Spleen (tissue), 13 donors: ENCODE measurements at places on chromosomes 7 and 10. TPM values are rescaled to one million over a fixed set of nuclear protein-coding genes. Genes with fewer than 3 reads are reported as not detected.
A peak's percentile ranks its signal among the peaks of the same experiment; 100 is the strongest.

Gene ACSM6
- polyA plus RNA-seq: not detected

Gene IKZF1
- polyA plus RNA-seq: 39.2 TPM

Gene HABP2
- not detected for polyA plus RNA-seq

Gene CTAGE8
- polyA plus RNA-seq: 0.46 TPM

Gene RELN
- 0.61 TPM for polyA plus RNA-seq

Gene PTPN12
- 36.6 TPM for polyA plus RNA-seq

DNA sequence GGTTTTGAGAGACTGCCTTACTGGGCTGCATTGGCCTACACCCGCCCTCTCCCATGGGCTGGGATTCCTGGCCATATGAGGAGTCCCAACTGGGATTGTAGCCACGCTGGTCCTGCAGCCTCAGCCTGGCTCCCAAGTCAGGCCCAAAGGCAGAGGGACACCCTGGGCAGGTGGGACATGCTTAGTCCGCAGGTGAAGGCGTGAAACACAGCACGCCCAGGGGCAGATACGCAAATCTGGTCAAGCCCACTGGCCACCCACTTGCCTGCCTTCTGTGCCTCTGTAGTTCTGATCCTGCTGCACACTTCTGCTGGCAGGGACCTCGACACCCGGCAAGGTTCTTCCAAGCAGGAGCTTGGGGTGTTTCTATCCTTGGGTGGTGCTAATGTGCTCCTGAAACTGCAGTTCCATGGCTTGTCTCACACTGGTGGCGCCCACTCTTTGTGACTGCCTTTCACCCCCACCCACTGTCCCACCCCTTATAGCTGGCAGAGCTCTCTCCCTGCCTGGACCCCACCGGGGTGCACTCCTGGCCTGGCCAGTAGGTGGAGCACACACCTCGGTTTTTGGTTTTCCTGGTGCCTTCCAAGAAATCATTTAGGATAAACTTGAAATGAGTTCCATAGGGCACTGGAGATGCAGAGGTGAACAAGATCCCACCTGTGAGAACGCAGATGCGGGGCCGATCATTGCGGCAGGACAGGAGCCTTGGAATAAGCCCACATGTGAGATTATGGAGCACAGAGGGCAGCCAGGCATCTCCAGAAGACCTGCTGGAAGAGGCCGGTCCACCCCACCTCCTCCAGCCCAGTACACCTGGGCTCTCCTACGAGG lies 47.9 kb downstream of the MKI67 start:
- no peaks in the 10 kb centered on the region for H3K4me1 ChIP-seq
- H3K27ac ChIP-seq: no peak overlapping the region
- no peak overlapping the region for H3K4me3 ChIP-seq
- H3K36me3 ChIP-seq: peaks cover 12% of the 10 kb centered on the region

GRCh38 chr7:91910171-91910570 lies 29.7 kb upstream of the MTERF1 start:
- peaks cover 10% of the 10 kb centered on the region for H3K4me1 ChIP-seq
- no peaks in the 10 kb centered on the region for H3K27me3 ChIP-seq
- H3K36me3 ChIP-seq: no peaks in the 10 kb centered on the region
- no peak for DNase-seq

DNA sequence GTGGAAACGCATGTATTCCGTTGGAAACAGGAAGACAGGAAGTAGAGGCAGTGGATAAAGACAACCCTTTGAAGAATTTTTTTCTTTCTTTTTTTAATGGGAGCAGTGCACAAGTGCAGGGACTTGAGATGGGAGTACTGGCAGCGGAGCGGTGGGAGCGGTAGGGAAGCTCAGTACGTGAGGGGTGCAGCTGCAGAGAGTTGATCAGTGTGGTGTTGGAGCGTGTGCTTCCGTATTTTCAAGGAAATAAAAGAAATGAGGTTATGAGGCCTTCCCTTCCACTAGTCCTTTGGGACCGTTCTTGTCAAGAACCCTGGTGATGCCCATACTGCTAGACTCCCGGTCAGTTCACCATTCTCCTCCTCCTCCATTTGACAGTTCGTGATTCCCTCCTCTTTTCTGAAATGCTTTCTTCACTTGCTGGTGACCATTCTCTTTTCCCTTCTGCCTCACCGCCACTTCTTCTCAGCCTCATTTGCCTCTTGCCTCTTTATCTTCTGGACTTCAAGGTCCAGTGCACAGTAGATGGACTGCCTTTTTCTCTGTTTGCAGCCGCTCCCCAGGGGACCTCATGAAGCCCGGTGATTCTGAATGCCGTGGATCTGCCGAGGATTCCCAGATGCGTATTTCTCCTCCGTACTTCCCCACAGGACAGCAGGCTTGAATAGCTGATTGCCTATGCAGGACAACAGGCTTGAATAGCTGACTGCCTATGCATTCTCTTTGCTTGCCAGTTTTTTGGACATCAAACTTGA lies 39.1 kb upstream of the TMEM236 start:
- DNase-seq: no peak
- H3K27ac ChIP-seq: no peak overlapping the region
- no peaks in the 10 kb centered on the region for H3K27me3 ChIP-seq
- H3K4me1 ChIP-seq: no peaks in the 10 kb centered on the region
- H3K36me3 ChIP-seq: peaks cover 53% of the 10 kb centered on the region
- no peak overlapping the region for H3K4me3 ChIP-seq

DNA sequence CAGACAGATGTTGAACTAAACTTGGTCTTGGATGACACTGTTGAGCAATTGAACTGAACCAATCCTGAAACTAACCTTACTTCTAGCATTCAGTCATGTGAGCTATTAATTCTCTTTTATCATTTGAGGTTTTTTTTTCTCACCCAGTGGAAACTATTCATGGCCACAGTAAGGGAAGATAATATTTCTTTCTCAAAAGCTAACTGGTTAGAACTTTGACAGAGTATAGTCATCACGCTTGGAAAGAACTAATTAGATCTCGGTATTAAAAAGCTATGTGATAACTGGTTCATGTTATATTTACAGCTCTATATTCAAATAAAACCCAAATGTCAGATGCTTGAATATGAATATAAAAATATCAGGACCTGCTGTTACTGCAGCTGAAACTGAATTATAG lies 89.5 kb downstream of the OTUD1 start:
- H3K4me1 ChIP-seq: no peaks in the 10 kb centered on the region
- no peaks in the 10 kb centered on the region for H3K36me3 ChIP-seq
- no peak for DNase-seq
- H3K4me3 ChIP-seq: no peak overlapping the region
- H3K27me3 ChIP-seq: no peaks in the 10 kb centered on the region
- no peak overlapping the region for H3K27ac ChIP-seq

- peaks cover 8% of the 10 kb centered on the region for H3K27me3 ChIP-seq
- no peaks in the 10 kb centered on the region for H3K36me3 ChIP-seq
- no peak overlapping the region for H3K27ac ChIP-seq
- DNase-seq: no peak
- H3K4me1 ChIP-seq: no peaks in the 10 kb centered on the region
- no peak overlapping the region for H3K4me3 ChIP-seq
Observed at GRCh38 chr7:121603886-121604285, 207.8 kb upstream of the FAM3C start.

DNA sequence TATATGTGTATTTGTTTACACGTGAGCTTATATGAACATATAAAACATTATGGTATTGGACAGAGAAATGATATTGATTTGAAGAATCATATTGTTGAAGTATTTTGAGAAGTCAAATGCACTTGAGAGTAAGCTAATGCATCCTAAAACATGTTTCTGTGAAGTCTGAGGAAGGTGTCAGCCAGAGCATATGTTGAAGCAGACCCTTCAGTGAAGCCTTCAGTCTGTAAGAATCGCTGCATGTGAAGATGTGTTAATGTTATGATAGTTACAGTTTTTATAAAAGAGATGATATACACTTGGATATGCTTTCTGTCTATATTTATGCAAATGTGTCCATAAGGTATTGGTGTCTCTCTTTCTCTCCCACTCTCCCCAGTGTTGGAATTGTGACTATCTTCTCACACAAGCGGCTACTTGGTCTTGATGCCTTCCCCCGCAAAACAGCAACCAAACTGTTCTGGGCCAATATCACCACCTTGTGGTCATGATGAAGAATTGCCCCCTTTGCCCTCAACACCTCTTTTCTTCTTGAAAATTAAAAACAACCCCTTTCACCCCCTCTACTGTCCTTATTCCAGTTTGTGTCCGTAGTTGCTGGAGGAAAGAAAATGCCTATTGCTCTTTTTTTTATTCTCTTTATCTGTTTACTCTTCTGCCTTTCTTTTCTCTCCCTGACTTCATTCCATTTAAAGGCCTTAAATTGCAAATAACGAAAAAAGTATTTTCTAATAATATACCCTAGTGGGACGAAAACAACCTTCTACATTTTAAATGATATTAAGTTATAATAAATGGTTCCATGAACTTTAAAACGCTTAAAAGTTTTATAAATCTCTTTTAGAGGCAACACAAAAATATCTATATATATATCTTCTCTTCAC lies 64.9 kb downstream of the IKZF1 start:
- no peak overlapping the region for H3K4me3 ChIP-seq
- H3K4me1 ChIP-seq: peaks cover 75% of the 10 kb centered on the region
- DNase-seq: no peak
- peaks cover 96% of the 10 kb centered on the region for H3K36me3 ChIP-seq

- H3K36me3 ChIP-seq: no peaks in the 10 kb centered on the region
- H3K4me3 ChIP-seq: no peak overlapping the region
- H3K27ac ChIP-seq: peak overlapping the region; percentile 52
- H3K4me1 ChIP-seq: no peaks in the 10 kb centered on the region
Observed at GRCh38 chr7:55241958-55242357, 123.2 kb upstream of the LANCL2 start.

DNA sequence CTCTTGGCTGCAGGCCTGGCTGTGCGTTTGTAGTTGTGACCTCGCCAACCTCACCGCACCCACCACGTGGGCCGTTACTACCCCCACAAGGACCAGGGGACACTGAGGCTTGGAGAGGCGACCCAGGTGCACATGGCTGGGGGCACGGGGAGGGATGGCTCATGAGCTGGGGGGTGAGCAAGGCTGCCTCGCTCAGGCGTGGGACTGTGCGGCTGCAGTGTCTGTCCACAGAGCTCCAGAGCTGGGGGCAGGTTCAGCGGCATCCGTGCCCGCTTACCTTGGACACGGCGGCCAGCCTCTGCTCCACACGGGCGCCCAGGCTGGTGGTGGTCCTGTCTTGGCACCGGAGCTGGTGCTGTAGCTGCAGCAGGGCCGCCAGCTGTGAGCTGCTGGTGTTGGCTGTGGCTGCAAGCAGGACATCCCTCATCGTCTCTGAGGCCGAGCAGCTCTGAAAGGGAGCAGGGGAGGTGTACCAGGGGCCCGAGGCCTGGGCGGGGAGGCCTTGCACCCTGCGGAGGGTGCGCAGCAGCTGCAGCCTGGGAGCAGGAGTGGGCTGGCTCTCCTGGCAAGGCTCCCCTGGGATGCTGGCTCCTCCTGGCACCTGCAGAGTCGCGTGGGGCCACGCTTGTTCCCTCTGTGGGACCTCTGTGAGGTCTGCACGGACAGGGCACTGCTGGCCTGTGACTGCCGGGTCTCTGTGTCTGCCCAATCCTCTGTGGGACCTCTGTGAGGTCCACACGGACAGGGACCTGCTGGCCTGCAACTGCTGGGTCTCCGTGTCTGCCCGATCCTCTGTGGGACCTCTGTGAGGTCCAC lies 60.0 kb upstream of the NKX6-2 start:
- peak; percentile 64 for DNase-seq
- no peaks in the 10 kb centered on the region for H3K27me3 ChIP-seq
- peaks cover 21% of the 10 kb centered on the region for H3K4me1 ChIP-seq
- H3K27ac ChIP-seq: no peak overlapping the region

- no peaks in the 10 kb centered on the region for H3K4me1 ChIP-seq
- no peak overlapping the region for H3K4me3 ChIP-seq
- H3K27me3 ChIP-seq: no peaks in the 10 kb centered on the region
- H3K27ac ChIP-seq: no peak overlapping the region
- DNase-seq: no peak
Observed at GRCh38 chr10:133166828-133167692, 7.0 kb downstream of the KNDC1 start.
